Progenitor cell of endocrine pancreas (in vitro differentiated cells): ENCODE measurements at places on chromosomes 13 and 19. TPM values are rescaled to one million over a fixed set of nuclear protein-coding genes. Genes with fewer than 3 reads are reported as not detected.

GRCh38 chr19:17340302-17340870 lies 3.0 kb downstream of the GTPBP3 start:
- no peak for DNase-seq
- H3K27me3 ChIP-seq = no peaks in the 10 kb centered on the region
- peaks cover 7% of the 10 kb centered on the region for H3K4me1 ChIP-seq
- no peak overlapping the region for H3K27ac ChIP-seq
- H3K4me3 ChIP-seq = no peak overlapping the region
- peaks cover 1% of the 10 kb centered on the region for H3K36me3 ChIP-seq

GRCh38 chr19:46388311-46389095 lies 24.9 kb downstream of the CCDC8 start:
- DNase-seq = no peak
- peaks cover 8% of the 10 kb centered on the region for H3K4me1 ChIP-seq
- H3K27me3 ChIP-seq = no peaks in the 10 kb centered on the region
- no peak overlapping the region for H3K27ac ChIP-seq
- H3K4me3 ChIP-seq = no peak overlapping the region

GRCh38 chr13:46324976-46325375 lies 62.1 kb downstream of the RUBCNL start:
- H3K27ac ChIP-seq = no peak overlapping the region
- H3K36me3 ChIP-seq = no peaks in the 10 kb centered on the region
- H3K4me3 ChIP-seq = no peak overlapping the region
- no peak for DNase-seq
- peaks cover 9% of the 10 kb centered on the region for H3K27me3 ChIP-seq

DNA sequence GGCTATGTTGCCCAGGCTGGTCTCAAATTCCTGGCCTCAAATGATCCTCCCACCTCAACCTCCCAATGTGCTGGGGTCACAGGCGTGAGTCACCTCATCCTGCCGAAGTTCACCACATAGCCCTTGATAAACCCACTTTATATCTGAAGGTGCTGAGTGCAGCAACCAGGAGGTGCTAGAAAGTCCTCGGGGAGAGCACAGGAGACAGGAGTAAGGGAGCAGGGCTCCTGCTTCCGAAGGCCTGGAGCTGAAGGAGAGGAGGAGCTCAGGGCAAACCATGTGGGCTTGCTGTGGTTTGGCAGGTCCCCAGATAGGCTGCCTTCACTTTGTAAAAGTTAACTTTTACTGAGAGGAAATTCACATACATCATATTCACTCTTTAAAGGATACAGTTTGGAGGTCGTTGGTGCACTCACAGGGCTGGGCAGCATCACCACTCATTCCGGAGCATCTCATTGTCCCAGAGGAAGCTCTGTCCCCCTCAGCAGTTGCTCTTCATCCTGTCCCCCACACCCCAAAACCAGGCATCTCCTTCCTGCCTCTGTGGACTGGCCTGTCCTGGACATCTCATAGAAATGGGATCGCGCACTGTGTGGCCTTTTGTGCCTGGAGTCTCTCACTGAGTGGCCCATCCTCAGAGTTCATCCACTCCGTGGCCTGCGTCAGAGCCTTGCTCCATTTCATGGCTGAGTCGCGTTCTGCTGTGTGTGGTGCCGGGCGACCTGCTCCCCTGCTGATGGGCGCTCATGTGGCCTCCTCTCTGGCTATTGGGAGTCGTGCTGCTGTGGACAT lies 49.5 kb downstream of the KDM4B start:
- no peaks in the 10 kb centered on the region for H3K4me1 ChIP-seq
- H3K36me3 ChIP-seq = peaks cover 5% of the 10 kb centered on the region
- H3K27ac ChIP-seq = no peak overlapping the region
- no peak for DNase-seq
- H3K4me3 ChIP-seq = no peak overlapping the region
- H3K27me3 ChIP-seq = no peaks in the 10 kb centered on the region

GRCh38 chr19:28466107-28467045 lies 746.6 kb downstream of the UQCRFS1 start:
- H3K27me3 ChIP-seq = peaks cover 7% of the 10 kb centered on the region
- no peak overlapping the region for H3K4me3 ChIP-seq
- H3K36me3 ChIP-seq = no peaks in the 10 kb centered on the region
- H3K27ac ChIP-seq = no peak overlapping the region
- peak; percentile 61 for DNase-seq
- peaks cover 1% of the 10 kb centered on the region for H3K4me1 ChIP-seq

GRCh38 chr19:46579361-46579879 lies 21.7 kb upstream of the CALM3 start:
- H3K36me3 ChIP-seq = peaks cover 2% of the 10 kb centered on the region
- peaks cover 3% of the 10 kb centered on the region for H3K4me1 ChIP-seq

GRCh38 chr19:14479309-14479974 lies 4.3 kb upstream of the PTGER1 start:
- H3K27ac ChIP-seq = no peak overlapping the region
- DNase-seq = no peak
- H3K4me3 ChIP-seq = no peak overlapping the region
- H3K36me3 ChIP-seq = peaks cover 9% of the 10 kb centered on the region
- peaks cover 3% of the 10 kb centered on the region for H3K4me1 ChIP-seq

DNA sequence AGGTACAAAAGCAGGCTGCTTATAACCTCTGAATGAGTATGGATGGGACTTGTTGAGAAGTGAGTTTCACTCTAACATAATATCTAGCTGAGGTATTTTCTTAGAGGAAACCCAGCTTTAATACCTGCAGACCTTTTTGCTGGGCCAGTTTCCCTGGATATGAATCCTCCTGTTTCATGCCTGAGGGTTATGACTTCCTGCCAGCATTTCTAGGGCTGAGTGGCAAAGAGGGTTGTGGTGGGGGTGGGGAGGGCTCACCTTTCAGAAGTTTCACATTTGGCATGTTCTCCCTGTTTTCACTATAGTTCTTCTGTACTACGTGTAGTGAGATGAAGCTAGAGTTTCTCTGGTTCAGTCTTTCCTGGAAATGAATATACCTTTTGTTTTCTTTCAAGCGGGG lies 73.7 kb downstream of the LACC1 start:
- no peaks in the 10 kb centered on the region for H3K4me1 ChIP-seq
- no peaks in the 10 kb centered on the region for H3K36me3 ChIP-seq
- H3K27me3 ChIP-seq = no peaks in the 10 kb centered on the region
- DNase-seq = no peak

GRCh38 chr13:51524829-51525566 lies 59.3 kb upstream of the WDFY2 start:
- H3K4me3 ChIP-seq = no peak overlapping the region
- H3K27me3 ChIP-seq = no peaks in the 10 kb centered on the region
- no peak overlapping the region for H3K27ac ChIP-seq
- DNase-seq = no peak
- H3K4me1 ChIP-seq = peaks cover 2% of the 10 kb centered on the region
- peaks cover 1% of the 10 kb centered on the region for H3K36me3 ChIP-seq

DNA sequence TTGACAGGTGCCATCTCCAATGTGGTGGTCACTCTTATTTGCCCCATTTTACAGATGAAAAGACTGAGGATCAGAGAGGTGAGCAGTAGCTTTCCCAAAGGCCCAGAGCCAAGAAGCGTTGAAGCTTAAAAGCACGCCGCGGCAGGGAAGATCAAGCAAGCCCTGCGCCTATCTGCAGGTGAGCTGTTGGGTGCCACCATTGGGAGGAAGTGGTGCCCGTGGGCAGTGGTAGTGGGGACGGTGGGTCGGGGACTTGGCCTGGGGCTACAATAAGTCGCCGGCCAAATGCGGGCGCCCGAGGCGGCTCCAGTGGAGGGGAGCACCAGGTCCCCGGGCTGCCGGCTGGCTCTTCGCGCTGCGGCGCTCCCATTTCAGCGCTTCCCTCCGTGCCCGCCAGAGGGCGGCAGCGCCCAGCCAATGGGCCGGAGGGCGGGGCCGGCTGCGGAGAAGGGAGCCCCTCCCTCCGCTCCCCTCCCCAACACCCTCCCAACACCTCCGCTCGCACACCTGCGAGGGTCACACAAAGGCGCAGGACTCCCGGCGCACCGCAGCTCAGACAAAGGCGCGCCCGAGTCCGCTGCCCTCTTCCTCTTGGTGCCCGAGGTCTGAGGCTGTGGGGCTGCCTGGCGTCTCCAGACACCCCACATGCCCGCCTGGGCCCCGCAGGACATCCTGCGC lies 744 bp upstream of the POU2F2 start:
- peak overlapping the region; percentile 63 for H3K27ac ChIP-seq
- peak; percentile 88 for DNase-seq
- H3K4me1 ChIP-seq = peaks cover 3% of the 10 kb centered on the region
- no peaks in the 10 kb centered on the region for H3K36me3 ChIP-seq
- H3K27me3 ChIP-seq = peaks cover 72% of the 10 kb centered on the region
- peak overlapping the region; percentile 33 for H3K4me3 ChIP-seq

DNA sequence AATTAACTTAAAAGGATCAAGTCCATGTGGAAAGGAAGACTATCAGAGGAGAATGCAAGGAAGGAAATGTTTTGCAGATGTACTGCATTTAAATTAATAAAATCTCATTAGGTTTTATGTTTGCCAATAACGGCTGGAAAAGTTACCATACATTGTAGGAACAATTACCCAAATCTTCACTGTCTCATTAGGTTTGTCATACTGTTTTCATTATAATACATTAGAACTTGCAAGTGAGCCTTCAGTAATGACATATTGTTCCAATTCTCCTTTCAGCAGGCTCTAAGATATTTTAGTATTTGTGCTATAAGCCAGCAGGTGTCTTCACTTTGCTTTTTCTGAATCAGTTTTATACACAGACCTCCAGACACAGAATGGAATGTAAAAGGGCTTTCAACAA lies 661.6 kb upstream of the KLHL1 start:
- DNase-seq = no peak
- H3K27me3 ChIP-seq = no peaks in the 10 kb centered on the region
- H3K36me3 ChIP-seq = no peaks in the 10 kb centered on the region
- no peaks in the 10 kb centered on the region for H3K4me1 ChIP-seq

DNA sequence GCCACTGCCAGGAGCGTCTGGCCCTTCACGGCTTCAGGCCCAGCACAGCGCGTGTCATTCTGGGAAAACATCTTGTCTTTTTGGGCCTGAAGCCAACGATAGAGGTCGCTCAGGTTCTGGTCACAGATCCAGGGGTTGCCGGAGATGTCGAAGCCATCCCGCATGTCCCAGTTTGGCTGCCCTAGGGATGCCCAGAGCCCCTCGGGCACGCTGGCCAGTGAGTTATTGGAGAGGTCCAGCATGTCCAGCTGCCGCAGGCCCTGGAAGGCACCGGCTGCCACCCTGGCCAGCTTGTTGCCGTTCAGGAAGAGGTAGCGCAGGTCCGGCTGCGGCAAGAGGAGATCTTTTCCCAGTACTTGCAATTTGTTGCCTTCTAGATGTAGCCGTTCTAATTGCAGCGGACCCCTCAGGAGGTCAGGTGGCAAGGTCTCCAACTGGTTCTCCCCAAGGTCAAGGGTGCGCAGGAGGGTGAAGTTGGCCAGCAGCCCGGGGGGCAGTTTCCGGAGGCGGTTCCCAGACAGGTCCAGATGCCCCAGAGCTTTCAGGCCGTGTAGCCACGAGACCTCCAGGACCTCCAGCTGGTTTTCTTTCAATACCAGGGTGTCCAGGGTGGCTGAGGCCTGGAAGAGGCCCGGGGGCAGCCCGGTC lies 1.8 kb downstream of the LRG1 start:
- no peaks in the 10 kb centered on the region for H3K4me1 ChIP-seq
- no peak overlapping the region for H3K4me3 ChIP-seq
- H3K36me3 ChIP-seq = no peaks in the 10 kb centered on the region

GRCh38 chr13:100173203-100173602 lies 84.3 kb downstream of the PCCA start:
- DNase-seq = no peak
- H3K4me3 ChIP-seq = no peak overlapping the region

- no peaks in the 10 kb centered on the region for H3K27me3 ChIP-seq
Measured at GRCh38 chr19:55581145-55581822, 636 bp upstream of the ZNF579 start.

DNA sequence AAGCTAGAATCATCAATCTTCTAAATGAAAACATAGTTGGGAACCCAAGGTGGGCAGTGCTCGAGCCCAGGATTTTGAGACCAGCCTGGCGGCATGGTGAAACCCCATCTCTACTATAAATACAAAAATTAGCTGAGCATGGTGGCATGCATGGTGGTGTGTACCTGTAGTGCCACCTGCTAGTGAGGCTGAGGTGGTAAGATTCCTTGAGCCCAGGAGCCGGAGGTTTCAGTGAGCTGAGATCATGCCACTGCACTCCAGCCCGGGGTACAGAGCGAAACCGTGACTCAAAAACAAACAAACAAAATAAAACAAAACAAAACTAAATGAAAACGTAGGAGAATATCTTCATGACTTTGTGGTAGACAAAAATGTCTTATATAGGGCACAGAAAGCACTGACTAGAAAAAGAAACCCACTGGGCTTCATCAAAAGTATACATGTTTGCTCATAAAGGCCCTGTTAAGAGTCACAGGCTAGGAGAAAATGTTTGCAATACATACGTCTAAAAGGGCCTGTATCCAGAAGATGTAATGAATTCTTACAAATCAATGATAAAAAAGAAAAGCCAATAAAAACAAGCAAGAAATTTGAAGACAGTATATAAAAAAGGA lies 353.6 kb downstream of the FGF9 start:
- H3K27ac ChIP-seq = no peak overlapping the region
- DNase-seq = no peak
- H3K36me3 ChIP-seq = no peaks in the 10 kb centered on the region
- peaks cover 6% of the 10 kb centered on the region for H3K27me3 ChIP-seq
- no peaks in the 10 kb centered on the region for H3K4me1 ChIP-seq
- no peak overlapping the region for H3K4me3 ChIP-seq

GRCh38 chr19:11181488-11181887 lies 15.9 kb downstream of the KANK2 start:
- no peak for DNase-seq
- no peak overlapping the region for H3K4me3 ChIP-seq
- peaks cover 16% of the 10 kb centered on the region for H3K36me3 ChIP-seq
- no peak overlapping the region for H3K27ac ChIP-seq
- no peaks in the 10 kb centered on the region for H3K27me3 ChIP-seq

DNA sequence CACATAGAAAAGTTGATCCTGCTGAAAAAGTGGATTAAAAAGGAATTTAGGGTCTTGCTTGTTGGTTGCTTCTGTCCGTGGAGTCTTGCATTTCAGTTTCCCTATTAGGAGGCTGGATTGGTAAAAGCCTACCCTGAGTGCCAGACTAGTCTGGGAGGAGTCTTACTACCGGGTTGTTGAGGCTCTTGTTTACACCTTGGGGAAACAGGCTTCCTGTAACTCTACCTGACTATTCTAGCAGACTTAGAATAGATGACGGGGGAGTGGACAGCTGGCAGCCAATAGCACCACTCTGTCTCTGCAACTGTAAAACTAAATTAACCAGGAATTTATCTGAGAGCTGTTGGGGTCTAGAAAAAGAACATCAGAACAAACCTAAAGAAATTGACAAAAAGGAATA lies 11.3 kb upstream of the MPHOSPH8 start:
- H3K27ac ChIP-seq = no peak overlapping the region
- DNase-seq = no peak
- no peaks in the 10 kb centered on the region for H3K4me1 ChIP-seq
- H3K27me3 ChIP-seq = no peaks in the 10 kb centered on the region

The ZNF565 gene
- 8.2 and 9.0 TPM in 2 replicates for total RNA-seq

The NCAN gene
- total RNA-seq = 0.17 and 0.36 TPM in 2 replicates

The CYP4F11 gene
- total RNA-seq = not detected in 2 replicates

The ZC3H13 gene
- total RNA-seq = 61.4 and 65.9 TPM in 2 replicates

The CDC42EP5 gene
- total RNA-seq = 1.6 and 2.1 TPM in 2 replicates

The TMEM255B gene
- 0.91 and 1.5 TPM in 2 replicates for total RNA-seq

The EPSTI1 gene
- 6.0 and 7.4 TPM in 2 replicates for total RNA-seq

The ZNF177 gene
- total RNA-seq = 12.7 and 12.9 TPM in 2 replicates

The PCDH9 gene
- total RNA-seq = 1.7 and 2.3 TPM in 2 replicates

The SOX21 gene
- total RNA-seq = 44.7 and 61.1 TPM in 2 replicates

The CLEC17A gene
- total RNA-seq = not detected in 2 replicates
